Retina (tissue), 1 donor: ENCODE measurements at places on chromosomes 16 and 17.
A peak's percentile ranks its signal among the peaks of the same experiment; 100 is the strongest.

GRCh38 chr17:40554646-40555295 lies 10.5 kb downstream of the CCR7 start:
- no peak for DNase-seq

- DNase-seq: no peak
These were observed 3.9 kb upstream of the CACNG4 start for GRCh38 chr17:66960613-66961012.

- DNase-seq: no peak
These were observed 176.4 kb upstream of the WSCD1 start for GRCh38 chr17:5893741-5894140.

DNA sequence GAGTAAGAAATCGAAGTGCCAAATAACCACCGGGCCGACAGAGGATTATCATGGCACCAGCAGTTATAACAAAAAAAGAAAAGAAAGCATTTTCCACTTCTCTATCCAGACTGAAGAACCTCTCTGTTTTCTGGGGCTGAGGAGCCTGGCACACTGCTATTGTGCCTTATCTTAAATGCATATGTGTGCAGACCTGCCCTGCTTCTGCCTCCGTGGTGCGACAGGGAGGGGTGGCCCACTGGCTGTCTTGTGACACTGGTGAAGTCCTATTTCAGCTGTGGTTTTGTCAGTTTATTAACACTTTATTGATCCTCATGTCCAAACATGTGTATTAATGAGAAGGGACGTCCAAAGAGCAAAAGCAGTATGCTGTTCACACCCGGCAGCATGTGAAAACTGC lies 55.4 kb downstream of the CDK5R1 start:
- no peak for DNase-seq

DNA sequence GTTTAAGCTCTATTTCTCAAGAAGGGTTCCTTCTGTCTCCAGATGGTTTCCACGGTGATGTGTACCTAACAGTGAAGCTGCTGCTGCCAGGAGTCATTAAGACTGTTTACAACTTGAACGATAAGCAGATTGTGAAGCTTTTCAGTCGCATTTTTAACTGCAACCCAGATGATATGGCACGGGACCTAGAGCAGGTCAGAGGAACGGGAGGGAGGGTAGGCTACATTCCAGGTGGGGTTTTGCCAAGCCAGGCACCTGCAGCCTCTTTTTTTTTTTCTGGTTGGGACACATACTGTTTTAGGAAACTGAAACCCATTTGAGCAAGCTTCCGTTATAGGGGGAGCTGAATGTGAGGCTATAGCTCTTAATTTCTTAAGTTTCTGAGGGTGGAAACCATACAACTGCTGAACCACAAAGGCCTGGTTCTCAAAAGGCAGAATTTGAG lies 10.6 kb downstream of the LIG3 start:
- DNase-seq: no peak

GRCh38 chr17:50944902-50945720 lies 79.0 kb upstream of the TOB1 start:
- peak; percentile 40 for DNase-seq

DNA sequence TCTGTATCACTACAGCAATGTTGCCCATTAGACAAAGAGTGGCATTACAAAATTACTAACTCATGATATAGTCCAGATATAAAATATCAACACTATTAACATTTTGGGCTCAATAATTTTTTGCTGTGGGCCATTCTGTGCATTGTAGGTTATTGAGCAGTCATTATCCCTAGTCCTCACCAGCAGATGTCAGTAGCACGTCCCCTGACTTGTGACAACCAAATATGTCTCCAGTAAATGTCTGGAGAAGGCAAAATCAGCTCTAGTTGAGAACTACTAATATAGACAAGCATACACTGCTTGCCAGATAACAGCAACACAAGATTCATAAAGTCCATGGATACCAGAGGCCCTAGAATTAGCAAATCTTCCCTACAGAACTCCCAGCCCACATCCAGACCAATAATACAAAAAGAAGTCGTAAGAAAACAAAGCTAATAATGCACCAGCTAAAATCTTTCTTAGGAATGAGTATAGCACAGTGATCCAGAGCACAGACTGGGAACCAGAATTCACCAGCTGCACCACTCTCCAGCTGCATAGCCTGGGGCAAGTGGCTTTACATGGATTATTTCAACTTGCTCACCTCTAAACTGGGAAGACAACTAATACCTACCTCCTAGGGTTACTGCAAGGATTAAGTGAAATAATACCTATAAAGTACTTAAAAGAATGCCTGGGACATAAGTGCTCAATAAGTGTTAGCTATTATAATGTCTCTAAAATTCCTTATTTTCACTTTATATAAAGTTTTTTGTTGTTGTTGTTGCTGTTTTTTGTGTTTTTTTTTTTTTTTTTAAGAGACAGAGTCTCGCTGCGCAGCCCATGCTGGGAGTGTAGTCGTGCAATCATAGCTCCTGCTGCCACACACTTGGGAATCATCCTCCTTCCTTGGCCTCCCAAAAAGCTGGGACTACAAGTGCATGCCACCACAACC lies 23.7 kb downstream of the HELZ start:
- no peak for DNase-seq

DNA sequence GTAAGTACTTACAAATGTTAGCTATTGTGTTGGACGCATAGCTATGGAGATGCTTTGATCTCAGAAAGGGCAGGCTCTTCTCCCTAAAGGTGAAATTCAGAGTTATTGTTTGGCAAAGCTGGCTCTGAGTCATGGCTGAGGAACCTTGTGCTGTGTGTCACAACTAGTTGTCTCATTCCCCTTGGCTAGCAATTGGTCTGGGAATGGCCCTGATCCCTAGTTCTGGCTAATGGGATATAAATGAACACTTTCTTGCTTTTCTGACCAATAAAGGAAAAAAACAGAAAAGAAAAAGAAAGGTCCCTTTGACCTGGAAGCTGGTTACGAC lies 210.6 kb downstream of the MAP2K4 start:
- DNase-seq: no peak

DNA sequence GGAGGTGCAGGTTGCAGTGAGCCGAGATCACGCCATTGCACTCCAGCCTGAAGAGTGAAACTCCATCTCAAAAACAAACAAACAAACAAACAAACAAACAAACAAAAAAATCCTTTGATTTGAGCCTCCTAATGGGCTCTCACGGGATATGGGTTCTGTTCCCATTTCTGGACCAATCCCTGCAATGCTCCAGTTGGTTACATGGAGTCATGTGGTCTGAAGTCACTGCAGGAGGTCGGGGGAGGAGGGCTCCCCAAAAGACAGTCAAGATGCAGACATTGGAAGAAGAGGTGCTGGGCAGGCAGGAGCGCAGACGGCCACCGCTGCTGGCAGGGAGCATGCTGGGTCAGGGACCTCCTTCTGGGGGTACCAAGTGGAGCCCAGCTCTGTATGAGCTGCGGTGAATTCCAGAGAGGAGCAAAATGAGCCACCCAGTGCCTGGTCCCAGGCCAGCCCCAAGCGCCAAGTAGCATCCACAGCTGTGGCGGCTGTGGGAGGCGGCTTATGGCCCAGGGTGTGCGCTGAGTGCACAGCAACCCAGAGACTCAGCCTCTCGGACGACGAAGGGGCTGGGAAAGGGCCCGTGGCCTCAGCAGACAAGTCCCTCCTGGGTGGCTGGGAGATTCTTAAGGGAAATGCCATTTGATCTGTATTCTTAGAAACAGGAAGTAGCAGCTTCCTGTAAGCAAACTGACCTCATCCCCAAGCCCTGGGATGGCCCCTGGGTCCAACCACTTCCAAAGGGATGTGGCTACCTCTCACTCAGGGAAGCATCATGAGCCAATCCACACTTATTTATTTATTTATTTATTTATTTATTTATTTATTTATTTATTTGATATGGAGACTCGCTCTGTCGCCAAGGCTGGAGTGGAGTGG lies 19.6 kb upstream of the ATP2A3 start:
- no peak for DNase-seq

- DNase-seq: no peak
These were observed 23.3 kb upstream of the STH start for GRCh38 chr17:45975640-45976295.

GRCh38 chr16:54867302-54867832 lies 63.3 kb upstream of the IRX5 start:
- DNase-seq: no peak

- peak; percentile 52 for DNase-seq
These were observed 144.5 kb downstream of the RPTOR start for GRCh38 chr17:80689129-80689619.

DNA sequence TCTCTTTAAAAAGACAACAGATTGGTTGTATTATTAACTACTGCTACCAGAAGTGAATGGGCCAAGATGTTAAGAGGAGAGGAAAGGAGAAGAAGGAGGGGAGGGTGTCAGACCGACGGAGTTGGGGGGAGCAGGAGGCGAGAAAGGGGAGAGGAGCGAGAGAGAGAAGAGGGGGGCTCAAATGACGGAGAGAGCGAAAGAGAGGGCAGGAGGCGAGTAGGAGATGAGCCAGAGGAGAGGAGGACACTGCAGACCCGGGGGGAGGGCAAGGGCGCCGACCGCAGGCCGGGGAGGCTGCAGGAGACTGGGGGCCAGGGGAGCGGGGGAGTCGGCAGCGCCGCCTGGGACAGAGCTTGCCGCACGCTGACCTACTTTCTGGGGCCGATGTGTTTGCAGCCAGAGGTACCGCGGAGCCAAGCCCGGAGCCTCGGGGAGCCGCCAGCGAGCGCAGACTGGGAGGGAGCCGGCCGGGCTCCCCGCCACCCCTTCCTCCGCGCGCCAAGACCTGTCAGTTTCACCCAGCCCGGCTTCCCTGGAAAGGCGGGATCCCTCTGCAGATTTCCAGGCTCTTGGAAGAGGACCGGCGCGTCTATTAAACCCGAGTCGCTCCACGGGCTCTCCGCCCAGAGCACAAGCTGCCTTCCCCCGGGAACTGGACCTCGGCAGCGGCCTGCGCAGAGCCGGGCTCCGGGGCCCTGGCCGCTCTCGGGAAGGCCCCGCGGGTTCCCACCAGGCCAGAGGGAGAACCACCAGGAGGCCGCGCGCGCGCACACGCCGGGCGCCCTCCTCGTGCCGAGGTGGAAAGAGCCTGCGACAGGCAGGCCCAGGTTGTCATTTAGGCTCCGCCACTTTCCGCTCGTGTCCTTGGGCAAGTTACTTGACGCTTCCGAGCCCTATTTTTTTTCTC lies 74.6 kb downstream of the CMC2 start:
- DNase-seq: peak; percentile 94

DNA sequence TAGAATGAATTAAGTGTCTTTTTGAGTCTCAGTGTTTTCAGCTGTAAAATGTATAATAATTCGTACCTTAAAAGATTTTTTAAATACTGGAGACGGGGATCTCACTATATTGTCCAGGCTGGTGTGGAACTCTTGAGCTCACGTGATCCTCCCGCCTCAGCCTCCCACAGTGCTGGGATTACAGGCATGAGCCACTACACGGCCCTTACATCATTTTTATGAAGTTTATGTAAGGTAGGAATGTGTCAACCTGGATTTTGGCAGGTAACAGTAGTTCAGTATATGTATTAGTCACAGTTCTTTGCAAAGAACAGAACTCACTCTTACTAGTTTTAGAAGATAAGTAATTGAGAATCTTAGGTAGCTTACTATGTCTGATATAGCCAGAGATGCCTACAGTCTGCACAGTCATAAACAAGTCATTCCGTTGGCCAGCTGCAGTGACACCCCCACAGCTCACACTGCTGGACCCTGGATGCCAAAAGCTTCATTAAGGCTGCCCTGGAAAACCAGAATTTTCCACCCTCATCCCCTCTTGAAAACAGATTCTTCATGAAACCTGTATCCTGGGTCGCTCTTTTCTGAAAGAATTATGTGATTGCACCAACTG lies 583 bp upstream of the COX6A2 start:
- DNase-seq: no peak

DNA sequence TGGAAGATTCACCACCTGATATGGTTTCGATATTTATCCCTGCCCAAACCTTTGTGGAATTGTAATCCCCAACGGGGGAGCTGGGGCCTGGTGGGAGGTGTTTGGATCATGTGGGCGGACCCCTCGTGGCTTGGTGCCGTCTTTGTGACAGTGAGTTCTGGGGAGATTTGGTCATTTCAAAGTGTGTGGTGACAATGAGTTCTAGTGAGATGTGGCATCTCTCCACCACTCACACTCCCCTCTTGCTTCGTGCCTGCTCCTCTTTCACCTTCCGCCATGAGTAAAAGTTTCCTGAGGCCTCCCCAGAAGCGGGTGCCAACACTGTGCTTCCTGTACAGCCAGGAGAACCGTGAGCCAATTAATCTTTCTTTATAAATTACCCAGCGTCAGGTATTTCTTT lies 9.7 kb downstream of the CCDC57 start:
- no peak for DNase-seq

GRCh38 chr17:78884148-78884825 lies 18.7 kb downstream of the CEP295NL start:
- DNase-seq: peak; percentile 54

DNA sequence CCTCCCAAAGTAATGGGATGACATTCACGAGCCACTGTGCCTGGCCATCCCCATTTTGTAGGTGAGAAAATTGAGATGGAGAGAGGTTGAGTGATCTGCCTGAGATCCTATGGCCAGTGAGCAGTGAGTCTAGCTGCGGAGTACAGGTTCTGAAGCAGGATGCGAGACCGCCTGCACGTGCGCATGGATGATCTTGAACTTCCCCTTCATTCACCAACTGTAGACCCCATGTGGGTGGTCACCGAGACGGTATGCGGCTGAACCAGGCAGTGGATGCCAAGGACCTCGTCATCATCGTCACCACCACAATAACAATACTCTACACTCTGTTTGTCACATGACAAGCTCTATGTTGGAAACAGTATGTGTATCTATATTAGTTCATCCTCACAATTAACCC lies 6.2 kb upstream of the SPNS3 start:
- no peak for DNase-seq
